ENCODE measurements at places on chromosomes 7 and 10. TPM values are rescaled to one million over a fixed set of nuclear protein-coding genes. Genes with fewer than 3 reads are reported as not detected.

Gene FAM13C
- not detected for total RNA-seq

GRCh38 chr10:50431133-50431532 lies 179.8 kb upstream of the ASAH2 start:
- no peaks in the 10 kb centered on the region for H3K27me3 ChIP-seq
- H3K4me1 ChIP-seq: peaks cover 10% of the 10 kb centered on the region
- H3K36me3 ChIP-seq: peaks cover 6% of the 10 kb centered on the region
- H3K27ac ChIP-seq: peak overlapping the region; percentile 40
- peak; percentile 61 for DNase-seq

GRCh38 chr7:108326938-108327337 lies 129.3 kb downstream of the NRCAM start:
- no peak for DNase-seq
- H3K4me3 ChIP-seq: no peak overlapping the region
- no peaks in the 10 kb centered on the region for H3K4me1 ChIP-seq

DNA sequence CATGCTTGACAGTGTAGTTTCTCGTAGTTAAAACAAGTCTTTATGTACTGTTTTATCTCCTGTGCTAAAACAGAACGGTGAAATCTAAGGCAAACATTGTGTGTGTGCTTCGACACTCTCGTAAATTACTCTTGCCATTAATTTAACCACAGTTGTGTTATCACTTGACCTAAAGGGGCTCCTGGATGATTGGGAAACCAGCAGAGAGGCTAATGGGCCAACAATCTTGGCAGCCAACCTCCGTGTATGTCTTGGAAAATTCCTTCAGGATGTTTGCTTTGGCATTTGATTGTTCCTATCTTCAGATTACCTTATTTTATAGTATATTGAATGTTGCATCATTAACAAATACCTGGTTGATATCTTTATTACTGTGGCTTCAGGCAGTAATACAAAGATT lies 409.5 kb downstream of the SDK1 start:
- H3K27ac ChIP-seq: no peak overlapping the region
- peak; percentile 27 for DNase-seq
- H3K4me3 ChIP-seq: no peak overlapping the region
- H3K4me1 ChIP-seq: peaks cover 13% of the 10 kb centered on the region
- H3K36me3 ChIP-seq: peaks cover 4% of the 10 kb centered on the region

DNA sequence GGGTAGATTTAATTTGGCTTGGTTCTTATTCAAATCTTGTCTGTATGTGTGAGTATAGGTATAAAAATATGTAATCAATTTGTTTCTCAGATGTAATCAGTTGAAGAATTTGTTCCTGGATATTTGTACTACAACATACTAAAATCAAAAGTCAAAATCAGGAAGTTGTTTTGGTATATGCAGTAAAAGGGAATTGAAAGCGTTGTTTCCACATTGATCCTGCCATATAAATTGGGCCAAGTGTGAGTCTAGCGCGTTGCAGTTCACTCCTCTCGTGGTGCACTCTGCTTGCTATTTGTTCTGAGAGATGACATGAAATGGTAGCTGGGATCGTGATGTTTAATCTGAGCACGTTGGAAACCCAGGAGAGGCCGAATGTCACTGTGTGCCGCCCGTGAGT lies 55.9 kb downstream of the SHH start:
- no peak for DNase-seq
- no peak overlapping the region for H3K27ac ChIP-seq
- no peak overlapping the region for H3K4me3 ChIP-seq
- no peaks in the 10 kb centered on the region for H3K27me3 ChIP-seq

GRCh38 chr7:114760477-114760876 lies 161.4 kb upstream of the MDFIC start:
- no peaks in the 10 kb centered on the region for H3K27me3 ChIP-seq
- peaks cover 20% of the 10 kb centered on the region for H3K4me1 ChIP-seq
- no peak for DNase-seq
- H3K27ac ChIP-seq: no peak overlapping the region
- no peak overlapping the region for H3K4me3 ChIP-seq

All from MCF 10A (cell line).